ENCODE measurements at places on chromosomes 4 and X.
A peak's percentile ranks its signal among the peaks of the same experiment; 100 is the strongest.

DNA sequence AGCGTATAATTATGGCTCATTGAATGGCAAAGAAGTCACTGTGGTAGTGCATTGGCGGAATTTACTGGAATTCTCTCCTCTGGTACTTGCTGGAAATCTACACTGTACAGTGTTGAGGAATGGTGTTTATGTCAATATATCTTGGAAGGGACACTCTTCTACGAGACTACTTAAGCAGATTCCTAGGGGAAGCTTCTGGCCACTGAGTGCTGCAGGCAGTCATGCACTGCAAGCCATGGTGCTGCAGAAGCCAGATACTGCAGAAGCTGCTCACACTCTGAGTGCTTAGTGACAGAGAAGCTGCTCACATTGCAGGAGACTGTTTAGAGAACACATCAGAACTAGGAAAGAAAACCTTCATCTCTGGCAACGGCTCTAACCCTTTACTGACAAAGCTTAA lies 725.0 kb downstream of the CCSER1 start:
- DNase-seq = no peak

DNA sequence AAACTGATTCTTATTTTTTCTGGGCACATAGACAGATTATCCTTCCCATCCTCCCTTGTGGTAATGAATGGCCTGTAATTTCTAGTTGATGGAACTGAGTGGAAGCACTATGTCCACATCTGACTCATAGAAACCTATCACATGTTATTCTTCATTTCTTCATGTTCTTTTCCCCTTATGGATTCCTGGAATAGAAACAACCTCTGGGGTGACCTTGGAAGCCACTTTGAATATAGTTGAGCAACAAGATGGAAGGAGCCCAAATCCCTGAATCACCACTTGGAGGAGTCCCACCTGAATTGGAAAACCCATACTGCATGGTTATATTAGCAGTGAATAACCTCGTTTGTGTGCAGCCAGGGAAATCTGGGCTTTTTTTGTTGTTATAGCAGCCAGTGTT lies 137.8 kb downstream of the MID1IP1 start:
- peak; percentile 21 for DNase-seq

DNA sequence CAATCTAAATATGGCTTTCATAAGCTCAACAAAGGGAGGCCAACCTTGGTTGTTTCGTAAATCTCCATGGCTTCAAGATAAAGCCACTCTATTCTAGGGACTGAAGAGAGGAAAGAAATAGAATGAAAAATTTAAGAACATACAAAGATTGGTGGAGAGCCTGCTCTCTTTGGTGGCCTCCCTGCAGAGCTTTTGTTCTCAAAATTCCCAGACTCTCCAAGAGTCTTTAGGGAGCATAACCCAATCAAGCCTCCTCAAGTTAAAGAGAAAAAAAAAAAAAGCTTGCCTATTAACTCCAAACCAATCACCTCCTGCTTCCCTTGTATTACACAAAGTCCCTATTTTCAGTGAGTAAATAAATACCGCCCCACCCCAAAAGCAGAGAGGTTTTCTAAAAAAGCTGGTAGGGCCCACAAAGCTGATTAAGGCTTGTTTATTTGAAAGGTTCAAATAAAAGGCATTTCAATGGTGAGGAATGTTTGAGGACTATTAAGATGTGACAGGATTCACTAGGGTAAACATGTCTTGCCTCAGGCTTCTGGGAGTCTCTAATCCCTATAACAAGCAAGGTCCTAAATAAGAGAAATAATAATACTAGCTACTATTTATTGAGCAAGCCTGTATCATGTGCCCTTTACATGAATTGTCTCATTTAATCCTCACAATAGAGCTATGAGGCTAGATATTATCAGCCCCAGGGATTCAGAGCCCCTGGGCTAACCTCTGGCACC lies 71.6 kb downstream of the GPC3 start:
- DNase-seq = no peak

- no peak for DNase-seq
Measured at GRCh38 chr4:139559687-139560086, 3.7 kb upstream of the SETD7 start.

GRCh38 chrX:48800574-48801279 lies 1.1 kb upstream of the HDAC6 start:
- DNase-seq = no peak

DNA sequence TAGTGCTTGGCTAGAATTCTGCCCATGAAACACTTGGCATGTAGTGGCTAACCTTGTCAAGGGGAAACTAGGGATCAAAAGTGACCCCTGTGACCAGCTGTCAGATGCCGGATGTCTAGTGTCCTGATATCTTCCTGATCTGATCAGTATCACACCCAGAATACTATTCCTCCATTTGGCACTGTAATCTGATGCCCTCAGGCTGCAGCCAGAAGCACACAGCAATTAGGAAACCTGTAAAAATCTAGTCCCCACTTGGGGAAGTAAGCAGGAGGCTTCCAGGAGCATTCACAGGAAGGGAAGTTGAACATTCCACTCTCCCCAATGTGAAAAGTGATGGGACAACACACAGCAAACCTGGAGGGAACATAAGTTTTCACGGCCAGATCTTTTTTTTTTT lies 125.1 kb downstream of the HS6ST2 start:
- DNase-seq = no peak

GRCh38 chr4:40283968-40284367 lies 51.2 kb upstream of the CHRNA9 start:
- peak; percentile 80 for DNase-seq

DNA sequence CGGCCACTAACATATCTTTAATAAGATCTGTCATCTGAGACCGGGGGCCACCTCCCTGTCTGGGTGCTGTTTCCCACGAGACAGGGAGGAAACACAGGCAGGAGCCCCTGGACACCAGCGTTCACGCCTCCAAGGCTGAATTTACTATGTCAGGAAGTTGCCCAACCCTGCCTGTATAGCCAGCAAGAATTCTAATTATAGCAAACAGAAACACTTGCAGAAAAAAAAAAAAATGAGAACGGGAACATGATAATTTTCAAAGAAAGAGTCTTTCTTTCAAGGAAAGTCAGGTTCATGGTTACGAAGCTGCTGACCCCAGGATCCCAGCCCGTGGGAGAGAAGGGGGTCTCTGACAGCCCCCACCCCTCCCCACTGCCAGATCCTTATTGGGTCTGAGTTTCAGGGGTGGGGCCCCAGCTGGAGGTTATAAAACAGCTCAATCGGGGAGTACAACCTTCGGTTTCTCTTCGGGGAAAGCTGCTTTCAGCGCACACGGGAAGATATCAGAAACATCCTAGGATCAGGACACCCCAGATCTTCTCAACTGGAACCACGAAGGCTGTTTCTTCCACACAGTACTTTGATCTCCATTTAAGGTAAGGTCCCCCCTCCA lies at the start of gene IL3RA:
Gene IL3RA, plus strand, starts transcription at position 455 of the 613 bp plus-strand sequence. CDS start 4,981 bp downstream, outside the sequence.
- DNase-seq = no peak

DNA sequence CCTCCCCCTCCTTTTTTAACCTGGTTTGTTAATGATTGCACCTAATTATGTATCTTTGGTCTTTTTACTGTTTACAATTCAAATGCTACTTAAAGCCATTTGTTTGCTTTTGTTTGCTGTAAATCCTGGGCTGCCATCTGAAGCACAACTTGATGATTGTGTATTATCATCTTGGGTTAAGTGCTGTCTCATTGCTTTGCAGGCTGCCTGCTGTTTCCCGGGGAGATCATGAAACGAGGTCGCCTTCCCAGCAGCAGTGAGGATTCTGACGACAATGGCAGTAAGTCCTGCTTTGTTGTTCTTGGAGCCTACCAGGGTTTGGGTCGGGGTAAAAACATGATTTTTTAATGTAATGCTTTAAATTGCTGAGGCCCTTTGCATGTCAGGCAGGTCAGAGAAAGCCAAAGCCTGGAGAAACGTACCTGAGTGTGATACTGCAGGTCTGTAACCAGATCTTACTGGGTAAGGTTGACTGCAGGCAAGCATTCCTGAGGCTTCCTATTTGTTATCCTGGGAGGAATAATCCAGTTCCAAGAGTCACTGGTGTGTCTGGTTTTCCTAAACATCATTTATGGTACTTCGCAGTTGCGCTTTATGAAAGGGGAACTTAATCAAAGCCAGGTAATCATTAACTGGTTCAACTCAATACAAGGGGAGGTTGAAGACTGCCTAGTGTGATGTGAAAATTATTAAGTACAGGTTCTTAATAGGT lies 22.2 kb downstream of the JADE1 start:
- peak; percentile 75 for DNase-seq

- DNase-seq = no peak
Measured at GRCh38 chr4:10021653-10022023, 341 bp upstream of the SLC2A9 start.

GRCh38 chr4:105234582-105234981 lies 87.9 kb downstream of the TET2 start:
- DNase-seq = peak; percentile 10

DNA sequence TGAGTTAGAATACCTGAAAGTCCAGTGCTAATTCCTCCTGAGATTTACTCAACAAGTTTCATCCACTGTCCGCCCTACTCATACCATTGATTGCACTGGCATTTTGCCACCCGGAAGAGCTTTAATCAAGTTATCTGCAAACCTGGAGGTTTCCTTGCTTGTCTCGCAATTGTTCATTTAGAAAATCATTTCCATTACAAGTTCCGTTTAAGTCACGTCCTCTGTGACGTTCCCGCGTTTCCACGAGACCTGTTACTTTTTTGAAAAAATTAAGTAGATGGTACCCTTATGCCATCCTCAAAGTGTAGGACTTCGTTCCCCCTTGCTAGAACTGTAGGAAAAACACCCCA lies 761 bp upstream of the FRYL start:
- no peak for DNase-seq

GRCh38 chrX:48726596-48726995 lies 30.1 kb downstream of the SUV39H1 start:
- no peak for DNase-seq

GRCh38 chr4:7206911-7207567 lies 14.7 kb downstream of the SORCS2 start:
- peak; percentile 93 for DNase-seq

DNA sequence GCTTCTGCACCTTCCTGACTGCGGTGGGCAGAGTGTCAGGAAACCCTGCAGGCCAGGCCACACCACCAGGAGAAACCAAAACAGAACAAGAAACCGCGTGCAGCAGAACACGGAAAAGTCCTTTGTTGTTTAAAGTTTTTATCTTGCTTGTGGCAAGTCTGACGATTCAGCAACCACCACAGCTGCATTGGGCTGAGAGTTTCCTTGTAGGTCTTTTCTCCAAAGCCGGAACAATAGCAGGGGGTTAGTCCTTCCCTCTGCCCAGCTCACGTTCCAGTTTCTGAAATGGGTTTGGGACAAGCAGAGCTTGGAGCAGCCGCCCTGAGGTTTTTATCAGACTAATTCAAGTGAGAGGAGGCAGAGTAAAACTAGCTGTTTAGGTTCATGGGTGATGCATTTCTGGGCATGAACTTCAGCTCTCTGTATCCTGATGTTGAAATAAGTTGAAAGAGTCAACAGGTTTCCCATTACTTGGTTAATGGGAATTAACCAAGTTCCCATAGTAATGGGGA lies 216.9 kb downstream of the PTTG2 start:
- peak; percentile 67 for DNase-seq
